ENCODE measurements at places on chromosomes 11 and 22.
A peak's percentile ranks its signal among the peaks of the same experiment; 100 is the strongest.

GRCh38 chr22:48893288-48894063 lies 934.2 kb downstream of the BRD1 start:
- DNase-seq: no peak

DNA sequence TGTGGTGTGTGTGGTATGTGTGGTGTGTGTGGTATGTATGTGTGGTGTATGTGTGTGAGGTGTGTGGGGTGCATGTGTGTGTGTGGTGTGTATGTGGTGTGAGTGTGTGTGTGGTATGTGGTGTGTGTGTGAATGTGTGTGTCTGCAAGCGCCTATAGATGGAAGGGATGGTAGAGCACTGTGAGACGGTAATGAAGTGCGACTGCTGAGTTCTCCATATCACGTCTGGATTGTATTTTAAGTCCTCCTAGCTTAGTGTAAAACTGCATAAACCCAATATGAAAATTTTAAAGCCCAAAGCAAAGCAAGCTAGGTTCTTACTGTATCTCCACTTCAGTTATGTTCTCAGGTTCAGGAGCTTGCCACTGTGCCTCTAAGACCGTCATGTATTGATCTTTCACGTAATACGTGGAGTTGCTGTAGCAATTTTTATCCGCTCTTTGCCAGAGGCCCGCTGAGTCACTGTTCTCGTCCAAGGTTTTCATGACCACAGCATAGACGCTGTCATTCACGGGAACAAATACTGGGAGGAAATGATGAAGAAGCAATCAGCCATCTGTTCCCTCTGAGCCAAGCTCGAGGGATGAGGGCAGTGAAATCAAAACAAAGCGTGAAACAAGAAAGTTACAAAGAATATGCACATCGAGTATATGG lies 5.5 kb downstream of the PLET1 start:
- no peak for DNase-seq

- no peak for DNase-seq
These were observed 2.3 kb downstream of the CBX7 start for GRCh38 chr22:39149915-39150847.

DNA sequence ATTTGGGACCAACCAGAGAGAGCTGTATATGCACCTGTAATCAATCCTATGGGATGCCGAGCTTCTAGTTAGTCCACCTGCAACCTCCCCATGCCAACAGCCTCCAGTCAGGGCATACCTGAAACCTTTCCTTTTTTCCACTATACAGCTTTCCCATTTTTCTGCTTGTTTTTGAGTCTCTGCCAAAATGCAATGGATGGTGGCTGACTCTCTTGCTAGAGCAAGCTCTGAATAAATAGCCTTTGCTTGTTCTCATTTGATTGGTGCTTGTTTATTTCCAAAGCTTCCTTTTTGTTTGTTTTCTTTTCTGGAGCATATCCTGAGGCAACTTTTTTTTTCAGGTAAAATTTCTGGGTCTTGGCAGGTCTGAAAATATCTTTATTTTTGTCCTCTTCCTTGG lies 58.0 kb upstream of the PLET1 start:
- no peak for DNase-seq

DNA sequence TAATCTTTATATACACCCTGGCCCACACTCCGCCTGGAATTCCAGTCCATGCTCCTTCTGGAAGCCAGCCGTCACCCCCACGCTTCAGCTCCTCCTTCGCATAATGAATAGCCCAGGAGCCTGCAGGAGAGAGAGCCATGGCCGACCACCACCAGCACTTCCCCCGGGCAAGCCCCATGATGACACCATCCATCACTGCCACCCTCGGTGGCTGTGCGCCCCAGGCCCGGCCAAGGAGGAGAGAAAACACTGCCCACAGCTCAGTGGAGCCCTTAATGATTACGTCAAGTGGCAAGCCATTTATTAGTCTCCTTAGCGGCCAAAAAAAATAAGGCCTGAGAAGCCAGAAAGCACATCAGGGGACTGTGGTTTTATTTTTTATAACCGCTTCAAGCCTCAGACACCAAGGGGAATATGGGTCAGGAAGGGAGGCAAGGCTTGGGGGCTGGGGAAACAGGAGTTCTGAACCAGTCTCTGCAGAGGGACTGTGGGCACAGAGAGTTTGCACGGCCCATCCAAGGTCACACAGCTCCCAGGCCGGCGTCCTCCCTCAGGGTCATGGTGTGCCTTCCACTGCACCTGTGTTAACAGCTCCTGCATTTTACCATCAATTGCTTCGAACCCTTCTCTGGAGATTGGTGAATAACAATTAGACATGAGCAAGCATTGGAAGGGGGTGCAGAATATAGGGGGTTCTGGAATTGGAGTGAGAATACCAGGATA lies 134.3 kb downstream of the MN1 start:
- DNase-seq: no peak

- DNase-seq: no peak
These were observed 64.2 kb downstream of the CACNA1I start for GRCh38 chr22:39634530-39635405.

GRCh38 chr11:41999066-41999465 lies 539.6 kb upstream of the LRRC4C start:
- no peak for DNase-seq

DNA sequence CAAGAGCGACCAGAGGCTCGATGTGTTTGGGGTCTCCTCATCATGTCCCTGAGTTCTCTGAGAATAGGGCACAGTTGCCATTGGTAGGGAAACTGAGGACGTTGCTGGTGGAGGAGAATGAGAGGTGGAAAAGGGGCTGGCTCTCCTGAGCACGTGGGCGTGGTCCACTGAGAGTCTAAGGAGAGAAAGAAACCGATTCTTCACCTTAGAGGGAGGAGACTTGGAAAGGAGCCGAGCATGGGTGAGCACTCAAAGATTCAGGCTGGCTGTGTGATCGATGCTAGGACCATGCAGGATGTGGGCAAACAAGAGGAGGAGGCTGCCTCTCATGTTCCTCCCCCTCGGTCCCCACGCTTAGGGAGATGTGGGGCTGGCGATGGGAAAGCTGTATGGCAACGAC lies 19.8 kb upstream of the TLCD5 start:
- DNase-seq: no peak

DNA sequence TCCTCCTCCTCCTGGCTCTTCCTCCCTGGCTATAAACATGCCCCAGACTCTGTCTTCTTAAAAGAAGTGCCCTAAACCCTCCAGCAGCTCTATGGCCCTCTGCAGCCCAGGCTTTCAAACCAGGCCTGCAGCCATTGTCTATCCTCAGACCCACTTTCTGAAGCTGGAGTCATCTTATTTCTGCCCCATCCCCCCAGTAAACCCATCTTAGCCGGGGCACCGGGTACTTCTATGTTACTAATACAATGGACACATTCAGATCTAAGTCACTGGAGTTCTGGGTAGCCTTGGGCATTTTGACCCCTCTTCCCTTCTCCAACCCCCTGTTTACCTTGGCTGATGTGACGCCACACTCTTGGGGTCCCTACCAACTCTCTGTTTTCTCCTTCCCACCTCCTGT lies 29.7 kb upstream of the CACNG2 start:
- no peak for DNase-seq

DNA sequence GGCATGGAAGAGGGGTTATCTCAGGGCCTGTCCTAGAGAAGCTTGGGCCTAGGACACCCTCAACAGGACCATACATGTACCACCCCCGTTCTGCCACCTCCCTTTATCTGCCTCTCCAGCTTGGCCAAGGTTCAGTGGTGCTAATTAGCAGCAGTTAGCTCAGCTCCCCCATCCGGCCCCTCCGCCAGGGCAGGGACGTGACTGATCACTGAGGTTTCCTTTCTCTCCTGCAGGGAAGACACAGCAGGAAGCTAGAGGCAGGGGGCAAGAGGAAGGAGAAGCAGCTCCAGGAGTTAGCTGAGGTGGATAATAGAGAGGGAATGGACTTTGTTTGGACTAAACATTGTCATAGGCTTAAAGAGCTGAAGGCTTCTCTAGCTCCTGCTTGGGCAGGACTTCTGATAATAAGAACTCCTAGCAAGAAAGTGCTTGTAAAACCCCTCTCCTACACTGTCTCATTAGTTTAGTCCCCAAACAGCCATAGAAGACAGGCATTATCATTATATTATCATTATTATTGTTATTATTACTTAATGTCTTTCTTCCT lies 53.8 kb downstream of the BUD13 start:
- DNase-seq: no peak

DNA sequence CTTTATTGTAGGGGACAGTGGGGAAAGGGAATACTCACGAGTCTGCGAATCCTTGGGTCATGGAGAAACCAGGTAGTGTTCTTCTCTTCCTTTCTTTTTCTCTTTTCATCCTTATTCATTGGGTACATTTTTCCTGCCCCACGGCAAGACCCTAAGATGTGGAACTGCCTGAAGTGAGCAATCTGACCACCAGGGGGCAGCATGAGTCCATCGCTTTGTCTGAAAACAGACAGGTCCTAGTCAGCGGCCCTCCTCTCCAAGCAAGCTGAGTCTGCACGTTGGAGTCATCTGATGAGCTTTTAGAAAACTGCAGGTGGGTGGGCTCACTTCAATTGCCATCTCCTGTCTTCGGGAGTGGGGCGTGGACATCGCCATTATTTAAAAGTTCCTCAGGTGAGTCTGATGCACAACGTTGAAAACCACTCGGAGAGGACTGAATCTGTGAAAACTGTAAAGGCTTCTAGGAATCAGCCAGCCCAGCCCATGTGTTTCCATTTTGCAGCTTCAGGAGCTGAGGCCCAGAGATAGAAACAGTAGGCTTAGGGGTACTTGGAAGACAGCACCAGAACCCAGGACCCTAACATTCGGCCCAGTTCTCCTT lies 34.0 kb upstream of the FBXO3 start:
- peak; percentile 73 for DNase-seq

DNA sequence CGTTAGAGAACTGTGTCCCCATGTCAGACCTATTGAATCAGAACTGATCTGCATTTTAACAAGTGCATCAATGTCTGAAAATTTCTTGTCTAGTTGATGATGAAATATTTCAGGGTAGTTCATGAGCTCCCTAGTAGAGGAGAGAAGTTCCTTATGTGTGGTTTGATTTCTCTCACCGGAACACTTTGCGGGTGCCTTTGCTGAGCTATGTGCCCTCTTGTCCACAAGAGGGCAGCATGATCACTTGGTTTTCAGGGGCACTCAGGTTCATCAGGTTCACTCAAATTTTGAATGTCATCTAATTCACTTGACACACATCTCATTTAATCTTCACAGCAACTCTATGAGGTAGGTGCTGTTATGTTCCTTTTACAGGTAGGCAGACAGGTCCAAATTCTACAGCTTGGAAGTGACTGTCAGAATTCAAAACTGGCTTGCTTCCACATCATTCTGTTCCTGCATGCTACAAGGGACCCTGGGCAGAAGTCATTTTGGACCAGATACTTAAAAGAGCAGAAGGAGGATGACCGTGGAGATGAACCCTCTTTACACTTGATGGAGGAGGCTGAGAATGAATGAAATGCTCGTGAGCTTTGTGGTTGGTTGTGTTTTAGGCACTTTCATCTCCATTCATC lies 55.6 kb downstream of the P4HA3 start:
- DNase-seq: peak; percentile 21

GRCh38 chr11:27466363-27466762 lies 6.2 kb downstream of the LGR4 start:
- DNase-seq: no peak

GRCh38 chr11:14855890-14856289 lies 36.1 kb downstream of the CYP2R1 start:
- no peak for DNase-seq

GRCh38 chr22:23113067-23113846 lies 28.5 kb downstream of the RSPH14 start:
- DNase-seq: no peak

GRCh38 chr11:3006505-3007260 lies 14.6 kb upstream of the NAP1L4 start:
- DNase-seq: peak; percentile 36

GRCh38 chr11:101030015-101030414 lies 99.6 kb downstream of the PGR start:
- DNase-seq: no peak

DNA sequence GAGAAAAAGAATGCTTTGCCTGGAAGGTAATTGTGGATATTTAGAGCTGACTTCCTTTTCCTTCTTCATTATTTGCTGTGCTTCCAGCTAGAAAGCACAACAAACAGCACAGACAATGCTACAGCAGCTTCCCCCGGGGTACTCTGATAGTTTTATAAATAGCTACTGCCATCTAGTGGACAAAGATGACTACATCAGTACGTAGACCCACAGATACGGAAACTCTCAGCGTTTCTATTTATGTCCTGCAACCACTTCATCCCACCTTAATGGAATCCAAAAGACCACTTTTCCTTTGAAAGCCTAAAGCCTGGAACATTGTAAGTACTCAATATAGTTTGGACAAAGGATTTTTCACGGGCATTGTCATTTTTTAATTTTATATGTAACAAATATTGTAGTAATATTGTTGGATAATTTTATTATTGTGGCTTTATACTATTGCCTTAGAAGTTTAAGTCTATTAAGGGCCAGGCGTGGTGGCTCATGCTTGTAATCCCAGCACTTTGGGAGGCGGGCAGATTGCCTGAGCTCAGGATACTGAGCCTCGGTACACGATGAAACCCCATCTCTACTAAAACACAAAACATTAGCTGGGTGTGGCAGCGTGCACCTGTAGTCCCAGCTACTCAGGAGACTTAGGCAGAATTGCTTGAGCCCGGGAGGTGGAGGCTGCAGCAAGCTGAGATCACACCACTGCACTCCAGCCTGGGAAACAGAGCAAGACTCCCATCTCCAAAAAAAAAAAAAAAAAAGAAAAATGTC lies 7.5 kb downstream of the HSPA8 start:
- DNase-seq: no peak

DNA sequence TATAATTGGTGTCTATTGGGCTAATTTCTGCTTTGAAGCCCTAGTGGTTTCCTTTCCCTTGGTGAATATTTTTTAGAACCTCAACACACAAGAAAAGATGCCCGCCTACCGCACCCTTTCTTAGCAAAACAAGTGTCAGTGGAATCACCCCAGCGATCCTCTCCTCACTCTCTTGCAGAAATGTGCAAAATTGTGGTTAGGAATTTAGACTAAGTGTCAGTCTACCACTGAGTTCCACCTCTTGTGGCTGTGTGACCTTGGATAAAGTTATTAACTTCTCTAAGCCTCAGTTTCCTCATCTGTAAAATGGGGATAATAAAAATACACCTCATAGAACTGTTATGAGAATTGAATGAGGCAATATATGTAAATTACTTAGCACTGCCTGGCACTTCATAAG lies 5.3 kb upstream of the JAML start:
- no peak for DNase-seq

DNA sequence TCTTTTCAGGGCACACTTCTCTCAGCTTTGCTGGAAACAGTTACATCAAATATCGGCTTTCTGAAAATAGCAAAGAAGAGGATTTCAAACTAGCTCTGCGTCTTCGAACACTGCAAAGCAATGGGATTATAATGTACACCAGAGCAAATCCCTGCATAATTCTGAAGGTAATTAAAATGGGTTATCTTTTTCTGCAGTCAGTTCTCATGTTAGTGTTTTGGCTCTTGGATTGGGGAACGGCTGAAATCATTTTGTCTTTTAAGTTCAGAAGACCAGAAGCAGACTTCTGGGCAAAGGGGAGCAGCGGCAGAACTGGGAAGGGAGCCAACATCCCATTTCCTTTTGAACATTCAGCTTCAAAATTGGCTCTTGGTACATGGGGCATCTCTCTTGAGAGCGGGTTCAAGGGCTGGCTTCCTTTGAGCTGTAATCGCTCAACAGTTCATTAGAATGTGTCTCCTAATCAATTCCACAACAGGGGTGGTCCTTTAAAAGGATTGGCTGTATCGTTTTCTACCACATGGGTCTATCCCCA lies 110.2 kb upstream of the MTNR1B start:
- no peak for DNase-seq
